Adipose tissue (tissue), 3 donors: ENCODE measurements at places on chromosomes 12 and 14. TPM values are rescaled to one million over a fixed set of nuclear protein-coding genes. Genes with fewer than 3 reads are reported as not detected.

TSPAN9 gene
- 10.5 TPM for polyA plus RNA-seq

TEX22 gene
- polyA plus RNA-seq = 0.13 TPM

LPAR5 gene
- polyA plus RNA-seq = 0.11 TPM

CTSG gene
- 0.26 TPM for polyA plus RNA-seq

NANOG gene
- polyA plus RNA-seq = not detected

CISTR gene
- not detected for polyA plus RNA-seq

PARP2 gene
- polyA plus RNA-seq = 16.9 TPM

SERPINA9 gene
- not detected for polyA plus RNA-seq
